WERI-Rb-1 (cell line): ENCODE measurements at places on chromosomes 5 and 9.

GRCh38 chr9:115637661-115638060 lies 515.9 kb upstream of the PAPPA start:
- DNase-seq, result no peak

GRCh38 chr9:79049371-79049770 lies 522.4 kb upstream of the TLE4 start:
- no peak for DNase-seq

- peak; percentile 9 for DNase-seq
These were observed 533 bp downstream of the SREK1IP1 start for GRCh38 chr5:64767959-64768357.

- no peak for DNase-seq
These were observed 216.1 kb downstream of the NFIB start for GRCh38 chr9:14097666-14098415.

DNA sequence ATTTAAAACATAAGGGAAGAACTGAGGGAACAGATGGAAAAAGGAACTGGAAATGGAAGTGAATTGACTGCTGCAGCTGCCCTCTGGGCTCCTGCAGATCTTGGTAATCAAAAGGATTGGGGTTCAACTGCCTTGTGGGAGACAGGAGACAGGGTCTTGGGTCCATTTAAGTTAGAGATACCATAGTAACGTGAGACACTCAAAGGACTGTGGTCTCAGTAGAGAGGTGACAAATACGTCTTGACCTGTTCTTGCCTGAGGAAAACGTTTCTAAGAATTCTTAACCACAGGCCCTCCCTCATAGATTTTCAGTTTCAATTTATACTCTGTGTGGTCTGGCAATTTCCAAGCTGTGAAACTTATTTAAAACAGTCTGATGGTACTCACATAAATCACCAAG lies 100.8 kb upstream of the DHFR start:
- no peak for DNase-seq

GRCh38 chr5:138289296-138289695 lies 14.9 kb upstream of the GFRA3 start:
- DNase-seq, result no peak

DNA sequence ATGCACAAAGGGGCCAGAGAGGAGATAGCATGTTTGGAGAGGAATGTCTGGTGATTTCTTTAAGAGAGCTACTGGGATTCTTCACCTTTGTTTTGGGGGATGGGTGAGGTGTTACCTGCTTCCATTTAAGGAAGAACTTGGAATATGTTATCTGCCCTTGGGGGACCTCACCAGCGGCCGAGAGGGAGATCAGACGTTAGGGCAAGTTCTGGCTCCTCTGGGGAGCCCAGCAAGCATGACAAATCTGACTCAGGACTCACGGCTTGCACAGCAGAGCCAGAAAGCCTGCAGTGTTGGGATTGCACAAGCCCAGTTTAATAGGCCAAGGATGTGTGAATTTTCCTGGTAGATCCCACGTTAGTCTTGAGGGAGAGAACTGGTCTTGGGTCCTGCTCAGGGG lies 40.3 kb downstream of the SLC28A3 start:
- no peak for DNase-seq

DNA sequence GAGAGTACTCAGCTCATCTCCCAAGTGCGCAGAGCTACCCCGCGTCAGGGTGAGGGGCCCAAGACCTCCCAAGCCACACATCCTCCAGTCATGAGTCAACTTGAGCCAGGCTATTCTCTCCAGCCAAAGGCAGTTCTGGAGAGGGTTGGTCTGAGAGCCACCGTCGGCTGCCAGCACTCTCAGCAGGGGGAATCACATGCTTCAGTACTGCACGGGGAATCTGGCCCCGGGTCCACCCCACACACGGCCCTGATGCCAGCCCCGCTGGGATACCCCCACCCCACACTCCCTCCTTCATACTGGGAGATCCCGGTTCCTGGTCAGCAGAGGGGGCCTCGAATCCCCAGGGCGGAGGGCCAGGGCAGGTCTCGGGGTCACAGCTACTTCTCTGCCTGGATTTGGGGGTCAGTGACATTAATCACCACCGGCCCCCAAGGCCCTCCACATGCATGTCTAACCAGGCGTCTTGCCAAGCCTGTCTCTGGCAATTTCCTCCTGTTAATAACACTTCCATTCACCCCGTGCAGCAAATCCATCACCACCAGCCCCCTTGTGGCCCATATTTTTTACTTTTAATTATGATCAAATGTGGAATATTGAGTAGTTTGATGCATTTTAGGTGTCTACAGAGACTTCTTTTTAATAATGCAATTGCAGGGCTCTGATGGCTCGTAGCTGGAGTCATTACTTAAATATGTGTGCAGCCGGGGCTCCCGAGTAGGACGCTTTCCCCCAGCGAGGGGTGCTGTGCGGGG lies 102.9 kb upstream of the PPP1R26 start:
- no peak for DNase-seq

GRCh38 chr9:6777213-6777902 lies 19.6 kb downstream of the KDM4C start:
- DNase-seq, result no peak

DNA sequence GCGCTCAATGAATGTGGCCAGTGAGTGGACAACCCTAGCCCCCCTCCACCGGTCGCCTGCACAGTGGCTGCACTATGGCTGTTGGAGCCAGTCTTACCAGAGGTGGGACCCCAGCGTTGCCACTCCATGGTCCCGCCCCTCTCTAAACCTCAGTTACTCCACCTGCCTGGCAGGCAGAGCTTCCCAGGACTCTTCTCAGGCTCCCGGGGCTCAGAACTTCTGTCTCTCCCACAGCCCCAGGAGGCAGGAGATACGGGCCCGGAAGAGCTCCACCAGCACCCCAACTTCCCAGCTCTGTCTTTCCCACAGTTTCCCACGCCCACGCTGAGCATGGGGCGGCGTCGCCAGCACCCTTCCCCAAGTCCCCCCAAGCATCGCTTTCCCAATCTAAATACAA lies 975 bp downstream of the RASGEF1C start:
- DNase-seq, result no peak

GRCh38 chr9:117189121-117189520 lies 225.7 kb downstream of the ASTN2 start:
- no peak for DNase-seq

DNA sequence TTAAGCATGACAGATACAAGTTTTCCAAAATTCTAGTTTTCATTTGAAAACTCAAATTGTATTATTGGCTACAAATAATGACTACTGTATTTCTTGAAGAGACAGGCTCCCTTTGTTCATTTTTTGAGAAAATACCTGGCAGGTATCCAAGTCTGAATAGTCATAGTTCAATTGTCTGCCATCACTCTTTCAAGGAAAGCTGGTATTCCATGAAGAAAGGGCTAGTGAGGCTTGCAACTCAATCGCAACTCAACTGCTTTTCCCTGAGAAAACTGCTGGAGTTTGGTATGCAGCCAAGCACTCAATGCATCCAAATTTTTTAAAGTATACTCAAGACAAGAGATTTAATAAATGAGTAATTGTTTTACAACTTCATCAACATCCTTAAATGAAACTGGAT lies 61.4 kb upstream of the TRIO start:
- DNase-seq, result no peak

DNA sequence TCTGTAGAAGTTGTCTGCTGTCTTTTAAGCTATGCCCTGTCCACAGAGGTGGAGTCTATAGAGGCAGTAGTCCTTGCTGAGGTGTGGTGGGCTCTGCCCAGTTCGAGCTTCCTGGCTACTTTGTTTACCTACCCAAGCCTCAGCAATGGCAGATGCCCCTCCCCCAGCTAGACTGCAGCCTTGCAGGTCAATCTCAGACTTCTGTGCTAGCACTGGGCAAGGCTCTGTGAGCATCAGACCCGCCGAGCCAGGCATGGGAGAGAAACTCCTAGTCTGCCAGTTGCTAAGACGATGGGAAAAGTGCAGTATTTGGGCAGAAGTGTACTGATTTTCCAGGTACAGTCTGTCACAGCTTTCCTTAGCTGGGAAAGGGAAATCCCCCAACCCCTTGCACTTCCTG lies 694.1 kb upstream of the CDH6 start:
- no peak for DNase-seq

- DNase-seq, result no peak
These were observed 82.3 kb downstream of the MACIR start for GRCh38 chr5:103340717-103341388.

GRCh38 chr5:54186108-54186507 lies 124.3 kb downstream of the ARL15 start:
- DNase-seq, result no peak

DNA sequence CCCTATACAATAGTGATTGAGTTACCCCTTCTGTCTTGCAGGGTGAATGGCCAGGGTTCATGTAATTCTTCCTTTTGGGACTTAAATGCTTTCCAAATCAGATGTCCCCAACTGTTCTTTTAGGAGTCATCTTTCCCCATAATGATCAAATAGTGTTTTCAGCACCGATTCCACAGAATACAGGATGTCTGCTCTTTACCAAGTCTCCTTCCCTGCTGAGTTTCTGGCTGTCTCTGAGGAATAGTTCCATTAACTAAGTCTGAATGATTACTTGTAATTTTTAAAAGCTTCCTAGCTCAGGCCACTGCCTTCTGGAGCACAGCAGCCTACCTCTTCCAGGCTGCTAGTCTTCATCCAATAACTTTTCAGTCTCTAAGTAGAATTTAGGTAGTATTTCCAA lies 630.7 kb upstream of the ZNF608 start:
- no peak for DNase-seq

- DNase-seq, result no peak
These were observed 49.5 kb upstream of the SPINK5 start for GRCh38 chr5:148014276-148014675.
